Activated CD4-positive, alpha-beta T cell treated with anti-CD3 and anti-CD28 coated beads, Interleukin-2, amount 50 U/mL, for 24 hours (primary cell): ENCODE measurements at places on chromosomes 7 and 10.

GRCh38 chr10:32038777-32039176 lies 17.4 kb downstream of the KIF5B start:
- DNase-seq = no peak

DNA sequence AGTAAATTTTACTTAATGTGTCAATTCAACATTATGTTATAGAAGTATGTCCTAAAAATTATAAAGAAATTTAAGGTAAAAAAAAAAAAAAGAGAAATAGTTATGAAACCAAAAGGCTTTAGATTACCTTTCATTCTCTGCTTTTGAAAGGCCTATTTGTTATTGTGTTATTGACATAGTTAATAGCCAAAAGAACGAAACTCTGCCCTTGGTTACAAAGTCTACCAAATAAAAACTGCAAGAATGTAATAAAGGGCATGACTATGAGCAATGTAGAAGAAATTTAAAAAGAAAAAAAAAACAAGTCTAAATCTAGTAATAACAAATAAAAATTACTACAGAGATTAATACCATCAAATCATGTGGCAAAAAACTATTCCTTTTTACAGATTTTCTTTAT lies 10.6 kb downstream of the ACBD5 start:
- no peak for DNase-seq

- no peak for DNase-seq
Observed at GRCh38 chr7:142579946-142580345, 169.3 kb upstream of the PRSS1 start.

GRCh38 chr7:98014830-98015229 lies 24.8 kb upstream of the OCM2 start:
- no peak for DNase-seq

DNA sequence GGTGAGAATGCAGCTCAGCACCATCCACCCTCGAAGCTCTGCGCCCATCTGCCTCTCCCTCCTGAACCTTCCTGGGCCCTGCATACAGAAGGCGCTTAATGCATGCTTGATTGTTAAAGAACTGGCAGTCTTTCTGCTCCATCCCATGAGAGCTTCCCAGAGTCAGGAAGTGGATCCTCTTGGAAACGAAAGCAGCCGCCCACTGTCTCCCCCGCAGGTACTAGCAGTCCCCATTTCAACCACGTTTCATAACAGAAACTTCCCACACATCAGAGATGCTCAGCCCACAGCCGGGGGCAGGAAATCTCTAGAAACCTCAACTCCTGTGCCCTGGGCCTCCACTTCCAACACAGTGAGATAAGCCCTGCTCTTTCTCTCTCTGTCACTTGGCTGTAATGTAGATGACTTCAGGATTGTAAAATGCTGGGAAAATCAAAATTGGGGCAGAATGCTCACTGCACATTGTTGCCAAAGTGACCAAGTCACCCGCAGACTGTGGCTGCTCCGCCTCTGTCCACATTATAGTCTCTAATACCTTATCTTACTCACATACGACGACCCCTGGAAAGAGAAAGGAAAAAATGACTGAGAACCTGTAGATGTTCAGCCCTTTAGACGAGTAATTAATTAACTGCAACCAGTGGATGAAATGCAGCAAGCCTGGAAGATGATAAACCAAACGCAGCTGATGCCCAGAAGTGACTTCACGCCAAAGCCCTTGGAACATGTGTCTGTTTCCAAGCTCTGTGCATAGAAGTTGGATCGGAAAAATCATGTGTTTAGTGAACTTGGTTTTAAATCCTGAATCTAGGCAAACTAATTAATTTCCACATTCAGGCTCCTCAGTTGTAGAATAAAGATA lies 28.5 kb downstream of the GSDME start:
- DNase-seq = no peak

DNA sequence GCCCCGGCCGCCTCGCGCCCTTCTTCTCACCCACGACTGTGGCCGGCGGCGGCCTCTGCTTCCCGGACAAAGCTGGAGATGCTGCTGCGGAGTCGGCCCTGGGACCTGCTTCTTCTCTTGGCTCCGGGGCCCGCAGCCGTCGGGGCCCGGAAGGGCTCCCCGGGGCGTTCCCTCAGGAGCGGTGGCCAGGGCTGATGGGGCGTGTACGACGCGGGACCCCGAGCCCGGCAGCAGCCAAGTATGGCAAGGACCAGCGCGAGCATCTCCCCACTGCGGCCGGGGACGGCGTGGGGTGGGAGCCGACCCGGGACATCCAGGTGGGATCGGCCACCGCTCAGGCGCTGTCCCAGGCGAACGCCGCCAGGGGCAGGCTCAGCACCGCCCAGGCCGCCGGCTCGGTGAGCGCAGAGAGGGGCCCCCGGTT lies 27.6 kb upstream of the BMS1 start:
- no peak for DNase-seq

GRCh38 chr7:117807676-117808075 lies 65.6 kb downstream of the CTTNBP2 start:
- no peak for DNase-seq

- DNase-seq = no peak
Observed at GRCh38 chr10:116241085-116241484, 31.9 kb downstream of the GFRA1 start.

- DNase-seq = no peak
Observed at GRCh38 chr10:112959207-112959838, 9.3 kb downstream of the TCF7L2 start.

DNA sequence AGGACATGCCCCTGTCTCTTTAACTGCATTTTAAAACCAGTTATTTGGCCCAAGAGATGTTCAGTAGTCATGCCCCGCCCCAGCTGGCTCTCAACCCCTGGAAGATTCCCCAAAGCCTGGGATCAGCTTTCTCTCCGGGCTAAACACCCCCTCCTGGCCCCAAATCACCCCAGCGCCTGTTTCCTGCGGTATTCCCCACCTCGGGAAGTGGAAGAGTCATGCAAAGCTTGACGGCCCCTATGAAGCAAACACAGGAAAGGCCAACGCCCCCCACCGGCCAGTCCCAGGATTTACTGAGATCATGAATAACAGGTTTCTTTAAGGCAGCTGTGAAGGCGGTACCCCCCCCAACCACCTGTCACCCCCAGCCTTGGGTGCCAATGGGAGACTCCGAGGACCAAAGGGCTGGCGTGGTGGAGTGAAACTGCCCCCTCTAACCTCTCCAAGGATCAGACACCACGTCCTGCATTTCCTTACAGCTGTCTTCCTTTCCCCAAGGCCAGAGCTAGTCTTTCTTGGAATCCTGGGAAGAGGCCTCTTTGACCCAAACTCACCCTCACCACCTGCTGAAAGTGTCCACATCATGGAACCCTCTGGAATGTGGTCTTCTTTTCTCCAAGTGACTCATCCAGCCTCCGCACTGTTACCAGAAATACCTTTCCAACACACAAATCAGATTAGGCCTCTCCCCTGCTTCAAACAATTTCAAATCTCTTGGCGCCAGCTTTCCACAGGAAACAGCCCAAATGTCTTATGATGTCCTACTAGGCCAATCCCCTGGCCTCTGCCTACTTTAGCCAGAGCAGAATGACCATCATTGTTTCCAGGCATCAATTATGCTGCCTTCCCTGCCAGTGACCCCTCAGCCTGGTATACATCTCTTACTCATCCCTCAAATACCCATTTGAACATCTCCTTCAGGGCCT lies 301.5 kb downstream of the ZEB1 start:
- no peak for DNase-seq

- DNase-seq = no peak
Observed at GRCh38 chr10:132130286-132131265, 56.2 kb upstream of the DPYSL4 start.

DNA sequence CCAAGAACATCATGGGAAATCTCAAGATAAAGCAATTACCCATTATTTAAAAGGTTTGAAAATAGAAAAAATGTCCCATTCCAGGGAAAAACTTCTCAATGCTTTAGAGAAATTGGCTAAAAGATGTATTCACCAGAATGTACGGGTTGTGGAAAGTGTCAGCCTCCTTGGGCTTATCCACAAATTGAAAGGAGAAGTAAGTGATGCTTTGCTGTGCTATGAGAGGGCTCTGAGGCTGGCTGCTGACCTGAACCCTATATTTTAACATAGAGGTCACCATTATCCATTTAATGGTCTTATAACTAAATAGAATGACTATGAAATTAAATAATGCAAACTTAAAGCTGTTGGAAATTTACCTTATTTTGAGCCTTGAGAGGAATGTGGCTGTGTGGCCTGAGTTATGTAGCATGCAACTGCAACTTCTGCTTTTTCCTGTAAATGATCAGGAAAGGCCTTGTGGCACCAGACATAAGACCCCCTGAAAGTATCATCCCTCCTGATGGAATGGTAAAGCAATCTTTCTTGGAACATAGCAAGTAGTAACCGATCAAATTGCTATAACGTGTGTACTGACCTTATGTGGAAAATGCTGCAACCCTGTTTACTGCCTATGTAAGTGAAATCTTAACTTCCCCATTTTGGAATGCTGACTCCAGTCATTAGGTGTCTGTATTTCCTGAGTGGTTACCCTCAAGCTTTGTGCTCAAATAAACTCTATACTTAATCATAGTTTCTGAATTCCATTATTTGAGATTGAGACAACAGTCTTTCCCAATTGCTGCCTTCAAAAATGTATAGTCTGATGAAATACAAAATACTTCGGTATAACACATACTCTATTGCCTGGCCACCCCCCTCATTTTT lies 6.9 kb downstream of the IFIT1B start:
- DNase-seq = no peak

DNA sequence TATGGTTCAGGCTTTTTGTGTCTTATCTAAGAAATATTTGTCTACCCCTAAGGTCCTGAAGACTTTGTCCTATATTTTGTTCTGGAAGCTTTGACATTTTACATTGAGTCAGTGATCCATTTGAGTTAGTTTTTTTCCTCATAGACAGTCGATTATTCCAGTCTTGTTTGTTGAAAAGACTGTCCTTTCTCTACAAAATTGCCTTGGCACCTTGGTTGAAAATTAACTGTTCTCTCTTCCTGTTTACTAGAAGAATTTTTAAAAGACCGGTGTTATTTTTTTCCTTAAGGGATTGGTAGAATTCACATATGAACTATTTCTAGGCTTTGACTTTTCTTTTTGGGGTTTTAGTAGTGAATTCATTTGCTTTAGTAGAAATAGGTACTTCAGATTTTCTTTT lies 12.0 kb downstream of the PLEKHA1 start:
- DNase-seq = no peak

- DNase-seq = no peak
Observed at GRCh38 chr7:142110638-142111037, 880 bp upstream of the MGAM2 start.

GRCh38 chr10:5949009-5949759 lies 28.2 kb downstream of the IL15RA start:
- no peak for DNase-seq

- DNase-seq = no peak
Observed at GRCh38 chr10:115981081-115981480, 291.9 kb downstream of the GFRA1 start.

DNA sequence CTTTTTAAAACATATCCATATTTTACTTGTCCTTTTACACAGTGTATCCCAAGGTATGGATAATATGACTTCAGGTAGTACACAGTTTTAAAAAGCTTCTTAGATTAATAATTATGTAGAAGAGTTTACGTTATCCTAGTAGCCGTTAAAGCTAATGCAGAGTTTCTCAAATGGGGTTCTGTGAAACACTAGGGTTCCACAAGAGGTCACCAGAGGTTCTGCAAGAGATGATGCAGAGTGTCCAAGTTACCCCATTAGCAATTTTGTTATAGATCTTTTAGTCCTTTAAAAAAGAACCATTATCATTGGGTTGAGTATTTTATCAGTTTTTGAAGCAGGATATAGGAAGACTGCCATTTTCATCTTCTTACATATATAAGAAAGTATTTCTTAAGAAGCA lies 298.9 kb upstream of the HPS1 start:
- no peak for DNase-seq
